ENCODE measurements at places on chromosomes 5 and 9.
A peak's percentile ranks its signal among the peaks of the same experiment; 100 is the strongest.

DNA sequence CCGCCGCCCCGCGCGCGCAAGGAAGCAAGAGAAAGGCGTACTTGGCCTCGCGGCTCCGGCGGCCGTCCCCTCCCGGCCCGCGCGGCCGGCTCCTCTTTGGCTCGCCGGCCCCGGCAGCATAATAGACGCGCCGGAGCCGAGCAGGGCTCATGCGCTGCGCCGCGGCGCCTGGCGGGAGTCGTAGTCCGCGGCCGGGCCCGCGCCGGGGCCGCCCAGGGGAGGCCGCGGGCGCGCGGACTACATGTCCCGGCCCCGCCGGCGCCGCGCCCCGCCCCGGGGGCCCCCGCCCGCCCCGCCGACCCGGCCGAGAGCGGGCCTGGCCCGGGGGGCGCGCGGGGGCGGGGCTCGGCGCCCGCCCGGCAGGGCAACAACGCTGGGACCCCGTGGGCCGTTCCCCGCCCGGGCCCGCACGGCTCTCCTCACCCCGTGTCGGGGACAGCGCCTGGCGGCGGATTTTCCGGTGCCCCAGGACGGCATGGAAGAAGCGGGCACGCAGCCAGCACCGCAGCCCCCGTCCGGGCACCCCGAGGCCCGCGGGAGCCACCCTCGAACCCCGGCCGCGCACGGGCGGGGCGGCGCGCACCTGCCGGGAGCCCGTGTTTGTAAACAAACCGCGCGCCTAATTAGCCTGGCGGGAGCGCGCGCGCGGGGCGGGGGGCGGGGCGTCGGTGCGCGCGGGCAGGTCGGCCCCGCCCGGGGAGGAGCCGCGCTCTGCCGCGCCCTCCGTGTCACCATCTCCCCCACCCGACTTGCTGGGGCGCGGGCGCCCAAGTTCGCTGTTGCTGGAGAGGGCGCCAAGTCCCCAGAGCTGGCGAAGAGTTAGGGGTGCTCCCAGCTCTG, at the start of gene BRD3:
TSS of gene BRD3 (minus strand) at position 123 of the 840 bp plus-strand sequence. CDS start 14,549 bp downstream, outside the sequence.
- DNase-seq, result peak; percentile 87

- no peak for DNase-seq
Measured at GRCh38 chr5:39138892-39139291, 64.7 kb upstream of the RICTOR start.

DNA sequence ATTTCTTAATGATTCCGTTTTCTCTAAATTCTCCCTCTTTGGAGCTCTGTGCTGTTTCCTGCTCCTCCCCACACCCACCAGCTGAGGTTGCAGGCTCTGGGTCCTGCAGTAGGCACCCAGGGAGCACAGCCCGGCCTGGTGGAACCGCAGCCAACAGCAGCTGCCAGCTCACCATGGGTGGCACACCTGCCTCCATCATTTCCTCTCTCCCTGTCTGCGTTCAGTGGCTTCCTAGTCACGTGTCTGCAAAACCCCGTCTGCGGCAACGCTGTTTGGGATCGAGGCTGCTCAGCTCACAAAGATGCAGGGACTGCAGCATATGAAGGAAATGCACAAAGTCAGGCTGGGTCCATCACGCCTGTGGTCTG, 367.8 kb downstream of the IRX2 start:
- DNase-seq, result no peak

DNA sequence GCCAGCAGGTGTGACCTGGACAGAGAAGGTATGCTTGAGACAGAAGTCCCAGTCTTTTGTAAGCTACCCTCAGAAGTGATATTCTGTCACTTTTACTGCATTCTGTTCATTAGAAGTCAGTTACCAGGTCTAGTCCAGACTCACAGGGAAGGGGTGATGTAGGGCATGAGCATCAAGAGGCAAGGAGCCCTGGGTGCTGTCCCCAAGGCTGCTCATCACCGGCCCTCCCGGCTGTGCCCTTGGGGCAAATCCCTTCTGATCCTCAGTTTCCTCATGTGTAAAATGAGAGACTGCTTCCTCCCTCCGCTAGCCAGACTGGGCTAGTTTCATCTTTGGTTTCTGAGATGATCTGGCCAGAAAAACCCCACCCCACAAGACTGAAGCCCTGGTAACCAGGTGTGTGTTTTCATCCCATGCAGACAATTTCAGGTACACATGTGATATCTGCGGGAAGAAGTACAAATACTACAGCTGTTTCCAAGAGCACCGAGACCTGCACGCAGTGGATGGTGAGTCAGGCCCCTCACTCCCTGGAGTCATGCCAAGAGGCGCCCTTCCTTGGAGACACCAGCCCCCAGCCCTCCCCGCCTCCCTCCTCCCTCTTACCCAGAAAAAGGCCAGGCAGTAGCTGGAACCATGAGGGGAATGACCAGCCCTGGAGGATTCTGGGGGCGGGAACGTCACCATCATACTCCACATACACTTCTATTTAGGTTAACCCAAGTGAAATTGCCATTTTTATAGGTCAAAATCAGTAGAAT, 71.0 kb downstream of the AMBP start:
- DNase-seq, result no peak

DNA sequence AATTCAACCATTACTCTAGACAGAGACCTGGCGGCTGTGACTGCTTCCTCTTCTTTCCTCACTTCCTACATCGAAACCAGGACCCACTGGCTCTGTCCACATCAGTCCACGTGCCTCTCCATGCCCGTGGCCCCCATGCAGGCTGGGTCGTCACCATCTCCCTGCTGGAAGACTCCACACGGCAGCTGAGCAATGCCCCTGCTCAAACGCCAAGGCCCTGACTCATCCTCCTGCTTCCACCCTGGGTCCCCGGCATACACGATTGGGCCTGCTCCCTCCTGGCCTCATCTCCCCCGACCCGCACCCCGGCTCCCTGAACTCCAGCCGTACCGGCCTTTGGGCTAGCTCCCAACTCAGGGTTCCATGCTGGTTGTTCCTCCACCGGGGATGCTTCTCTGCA, 67.2 kb upstream of the IER5L start:
- DNase-seq, result no peak

GRCh38 chr5:87829217-87829551, 416.5 kb upstream of the CCNH start:
- DNase-seq, result no peak

GRCh38 chr5:167770461-167770860, 521.0 kb upstream of the WWC1 start:
- no peak for DNase-seq

Data from CD4-positive, alpha-beta T cell treated with Interleukin-10 for 1 hour (primary cell).